ENCODE measurements at places on chromosomes 5 and 9.

GRCh38 chr9:2317591-2317990, 302.4 kb downstream of the SMARCA2 start:
- DNase-seq: no peak

GRCh38 chr9:6576987-6577386, 68.5 kb downstream of the GLDC start:
- DNase-seq: no peak

DNA sequence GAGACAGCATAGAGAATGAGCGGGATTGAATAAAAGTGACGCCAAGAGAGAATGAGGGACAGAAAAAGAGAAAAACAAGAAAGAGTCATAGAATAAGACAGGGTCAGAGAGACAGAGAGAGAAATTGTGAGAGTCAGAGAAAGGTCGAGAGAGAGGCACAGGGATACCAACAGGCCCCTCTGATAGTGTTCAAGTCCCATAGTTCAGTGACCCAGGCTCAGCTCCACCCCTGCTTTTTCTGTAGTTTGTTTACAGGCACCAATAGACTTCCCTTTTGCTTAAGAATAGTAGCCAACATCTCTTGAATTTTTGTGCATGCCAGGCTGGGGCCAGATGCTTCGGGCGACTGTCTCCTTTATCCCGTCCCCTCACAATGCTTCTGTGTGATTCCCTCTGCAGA, 62.5 kb downstream of the ARHGEF37 start:
- DNase-seq: no peak

GRCh38 chr5:61333321-61333953, 1.4 kb downstream of the ZSWIM6 start:
- DNase-seq: peak; percentile 42

DNA sequence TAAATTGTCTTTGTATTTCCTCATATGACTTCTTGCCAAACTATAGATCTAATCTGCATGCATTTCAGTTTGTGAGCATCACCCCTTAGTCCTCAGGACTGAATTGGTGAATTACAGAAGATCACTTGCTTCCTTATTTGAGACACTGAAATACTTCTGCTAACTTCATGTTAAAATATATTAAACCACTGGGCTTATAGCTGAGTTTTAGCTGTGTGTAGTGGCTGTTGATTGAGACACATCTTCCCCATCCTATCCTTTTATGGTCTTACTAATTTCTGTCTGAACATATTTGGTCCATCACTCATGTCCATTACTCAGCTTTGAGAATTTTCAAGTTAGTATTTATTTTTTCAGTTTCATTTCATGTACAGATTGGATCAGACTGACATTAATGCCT, 295.9 kb downstream of the PSAT1 start:
- DNase-seq: no peak

DNA sequence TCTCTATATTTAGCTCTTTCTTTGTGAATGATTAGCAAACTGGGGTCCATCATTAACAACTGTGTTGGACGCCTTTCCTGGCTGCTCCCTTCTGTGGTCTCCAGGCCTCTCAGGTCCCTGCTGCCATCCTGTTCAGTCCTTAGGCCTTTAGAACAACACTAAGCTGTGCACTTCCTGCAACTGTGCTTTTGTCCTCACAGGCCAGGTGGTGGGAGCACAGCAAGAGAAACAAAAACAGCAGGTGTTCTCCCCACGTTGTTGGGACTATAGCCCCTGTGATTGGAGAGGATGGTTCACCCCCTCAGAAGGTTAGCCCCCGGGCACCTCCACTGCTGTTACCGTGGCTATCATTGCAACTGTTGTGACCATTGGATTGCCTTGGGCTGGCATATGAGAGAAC, 41.7 kb upstream of the CLINT1 start:
- no peak for DNase-seq

DNA sequence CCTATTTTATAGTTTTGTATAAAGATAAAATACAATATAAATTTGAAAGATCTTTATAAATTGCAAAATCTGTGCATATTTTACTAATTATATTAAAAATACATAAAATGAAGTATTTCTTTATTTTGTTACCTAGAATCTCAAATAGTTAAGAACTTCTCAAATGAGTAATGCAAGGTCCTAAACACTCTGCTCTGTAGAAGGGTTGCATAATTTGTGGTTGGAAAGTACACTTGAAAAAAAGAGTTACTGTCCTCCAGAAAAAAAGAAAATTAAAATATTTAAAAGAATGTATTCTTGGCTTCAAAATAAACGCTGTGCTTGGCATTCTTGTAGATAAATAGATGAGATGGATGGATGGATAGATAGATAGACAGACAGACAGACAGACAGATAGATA, 428.8 kb upstream of the CDH6 start:
- no peak for DNase-seq

- no peak for DNase-seq
Observed at GRCh38 chr5:99068944-99069650, 140.3 kb upstream of the CHD1 start.

GRCh38 chr5:25006237-25006636, 361.5 kb upstream of the CDH10 start:
- DNase-seq: no peak

Measured in AG08396 (cell line).